ENCODE measurements at places on chromosomes 5 and 9. TPM values are rescaled to one million over a fixed set of nuclear protein-coding genes. Genes with fewer than 3 reads are reported as not detected.

DNA sequence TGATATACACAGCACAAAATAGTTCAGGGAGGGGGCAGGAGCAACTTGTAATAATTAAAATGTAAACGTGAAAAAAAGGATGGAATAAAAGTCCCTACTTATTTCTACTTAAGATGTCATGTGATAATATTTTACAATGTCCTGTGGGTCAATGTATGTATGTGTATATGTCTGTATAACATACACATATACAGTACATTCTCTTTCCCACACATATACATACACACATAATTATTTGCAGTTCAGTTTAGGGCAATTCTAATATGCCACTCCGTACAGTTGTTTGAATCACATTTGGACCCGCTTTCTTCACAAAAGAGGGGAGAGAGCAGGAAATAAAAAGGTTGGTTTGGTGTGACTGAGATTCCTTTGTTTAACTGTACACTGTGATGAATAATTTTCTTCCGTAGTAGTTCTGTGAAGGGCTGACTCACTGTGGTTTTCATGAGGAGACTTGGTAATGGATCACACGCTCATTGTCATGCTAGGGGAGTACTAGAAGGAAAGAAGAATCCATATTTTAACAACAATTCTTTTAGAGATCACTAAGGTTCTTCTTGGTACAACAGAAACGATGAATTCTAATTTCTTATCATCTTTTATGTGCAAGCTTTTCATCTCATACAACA, 26.2 kb upstream of the ACOT12 start:
- H3K27ac ChIP-seq = peak overlapping the region; percentile 42
- H3K36me3 ChIP-seq = no peaks in the 10 kb centered on the region
- no peak overlapping the region for H3K4me3 ChIP-seq
- H3K27me3 ChIP-seq = no peaks in the 10 kb centered on the region
- H3K4me1 ChIP-seq = peaks cover 33% of the 10 kb centered on the region

DNA sequence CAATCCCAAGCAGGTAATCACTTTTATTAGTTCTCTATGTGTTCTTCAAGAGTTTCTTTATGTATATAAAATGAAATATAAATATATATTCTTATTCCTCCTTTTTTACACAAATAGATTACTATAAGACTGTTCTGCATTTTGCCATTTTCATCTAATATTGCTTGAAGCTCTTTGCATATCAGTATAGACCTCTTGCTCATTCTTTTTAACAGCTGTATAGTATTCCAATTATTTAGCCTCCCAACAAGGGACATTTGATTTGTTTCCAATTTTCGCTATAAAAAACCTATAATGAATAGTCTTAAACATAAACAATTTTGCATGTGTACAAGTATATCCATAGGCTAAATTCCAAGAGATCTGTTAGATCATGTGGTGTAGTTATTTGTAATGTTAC, 25.2 kb downstream of the CETN3 start:
- no peaks in the 10 kb centered on the region for H3K36me3 ChIP-seq
- no peak overlapping the region for H3K27ac ChIP-seq

GRCh38 chr5:58043032-58043945, 416.6 kb downstream of the PLK2 start:
- peak overlapping the region; percentile 25 for H3K27ac ChIP-seq
- peaks cover 10% of the 10 kb centered on the region for H3K4me1 ChIP-seq
- H3K36me3 ChIP-seq = peaks cover 4% of the 10 kb centered on the region
- H3K4me3 ChIP-seq = no peak overlapping the region
- H3K27me3 ChIP-seq = no peaks in the 10 kb centered on the region
- DNase-seq = no peak

- no peak overlapping the region for H3K27ac ChIP-seq
- no peak for DNase-seq
- no peaks in the 10 kb centered on the region for H3K36me3 ChIP-seq
- H3K4me1 ChIP-seq = no peaks in the 10 kb centered on the region
- no peaks in the 10 kb centered on the region for H3K27me3 ChIP-seq
- H3K4me3 ChIP-seq = no peak overlapping the region
Observed at GRCh38 chr5:83341815-83342334, 129.7 kb upstream of the VCAN start.

- no peaks in the 10 kb centered on the region for H3K36me3 ChIP-seq
- no peak for DNase-seq
- no peak overlapping the region for H3K27ac ChIP-seq
- 0 out of 2 replicates have a peak, but pooled peaks cover 6% of the 10 kb centered on the region for H3K4me1 ChIP-seq
- H3K4me3 ChIP-seq = no peak overlapping the region
Observed at GRCh38 chr9:86486891-86487837, 133.0 kb upstream of the TUT7 start.

DNA sequence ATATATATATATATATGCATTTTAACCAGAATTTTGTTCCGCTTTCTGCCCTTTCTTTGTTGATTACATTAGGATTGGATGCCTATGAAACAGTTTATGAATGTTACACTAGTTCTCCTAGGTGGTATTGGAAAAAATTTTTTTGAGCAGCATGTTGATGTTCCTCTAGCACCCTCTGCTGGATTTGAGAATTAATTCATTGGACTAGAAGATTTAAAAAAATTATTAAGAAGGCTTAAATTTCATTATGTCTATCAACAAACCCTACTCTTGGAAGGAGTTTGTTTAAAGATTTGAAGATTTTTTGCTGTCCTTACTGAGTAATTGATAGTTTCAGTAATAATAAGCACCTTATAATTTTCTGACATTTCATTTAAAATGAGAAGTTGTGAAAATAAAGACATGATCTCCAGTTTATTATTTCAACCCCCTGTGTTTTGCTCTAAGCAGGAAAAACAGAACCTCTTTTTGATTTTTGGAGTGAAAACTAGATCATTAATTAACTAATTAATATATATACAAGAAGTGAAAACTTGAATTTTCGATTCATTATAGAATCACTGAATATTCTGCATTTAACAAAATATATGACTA, 89.6 kb downstream of the CCDC171 start:
- H3K4me1 ChIP-seq = no peaks in the 10 kb centered on the region
- H3K27ac ChIP-seq = no peak overlapping the region
- no peaks in the 10 kb centered on the region for H3K27me3 ChIP-seq
- DNase-seq = no peak

GRCh38 chr9:114681594-114682332, at the start of gene TEX48:
TSS of gene TEX48 (minus strand) at chr9:114682192. CDS start at chr9:114671723, 10,469 bp downstream.
- H3K27ac ChIP-seq = no peak within 1 kb of the TSS
- peaks cover 23% of the 10 kb centered on the region for H3K4me1 ChIP-seq
- peak; percentile 63 for DNase-seq
- H3K36me3 ChIP-seq = no peaks in the 10 kb centered on the region
- no peak within 1 kb of the TSS for H3K4me3 ChIP-seq
- H3K27me3 ChIP-seq = no peaks in the 10 kb centered on the region

DNA sequence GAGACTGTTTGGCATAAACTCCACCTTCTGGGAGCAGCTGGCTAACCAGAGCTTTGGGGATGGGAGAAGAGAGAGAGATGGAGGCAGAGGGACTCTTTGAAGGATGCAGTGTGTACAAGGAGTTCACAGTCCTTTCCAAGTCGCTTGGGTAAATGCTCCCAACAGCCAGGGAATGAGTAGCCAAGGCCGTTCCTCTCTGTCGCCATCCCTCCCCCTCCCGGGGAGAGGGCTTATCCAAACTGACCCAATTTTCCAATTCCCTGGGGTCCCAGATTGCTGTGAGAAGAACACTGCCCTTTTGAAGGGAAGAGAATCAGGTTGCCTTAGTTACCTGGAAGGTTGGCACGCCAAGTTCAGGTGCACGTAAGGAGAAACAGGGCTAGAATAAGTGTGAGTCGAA, 7.9 kb downstream of the WWC1 start:
- H3K27me3 ChIP-seq = no peaks in the 10 kb centered on the region
- H3K36me3 ChIP-seq = peaks cover 24% of the 10 kb centered on the region
- H3K4me1 ChIP-seq = peaks cover 80% of the 10 kb centered on the region
- no peak for DNase-seq
- no peak overlapping the region for H3K4me3 ChIP-seq
- H3K27ac ChIP-seq = 0 out of 2 replicates have a peak overlapping the region, but pooled peaks have one; percentile 8

- no peak overlapping the region for H3K27ac ChIP-seq
- H3K36me3 ChIP-seq = no peaks in the 10 kb centered on the region
- no peak overlapping the region for H3K4me3 ChIP-seq
- DNase-seq = no peak
- H3K4me1 ChIP-seq = peaks cover 20% of the 10 kb centered on the region
- H3K27me3 ChIP-seq = no peaks in the 10 kb centered on the region
Observed at GRCh38 chr5:78792345-78793055, 143.9 kb upstream of the LHFPL2 start.

DNA sequence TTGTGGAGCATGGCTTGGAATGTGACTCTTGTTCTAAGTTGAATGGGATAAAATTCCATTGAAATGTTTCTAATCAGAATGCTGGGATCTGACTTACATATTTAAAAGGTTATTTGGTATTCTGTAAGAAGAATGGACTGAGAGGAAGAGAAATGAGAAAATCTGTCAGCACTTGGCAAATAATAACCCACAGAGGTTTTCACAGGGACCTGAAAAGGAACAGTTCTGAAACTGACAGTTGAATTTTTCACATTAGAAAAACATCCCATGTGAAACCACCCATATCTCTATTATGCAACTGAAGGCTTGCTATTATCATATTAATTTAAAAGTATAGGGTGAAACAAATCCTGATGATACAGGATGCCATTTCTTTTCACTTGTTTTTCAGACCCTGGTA, 302.7 kb downstream of the EPB41L4A start:
- H3K4me1 ChIP-seq = no peaks in the 10 kb centered on the region
- no peak overlapping the region for H3K4me3 ChIP-seq
- H3K36me3 ChIP-seq = no peaks in the 10 kb centered on the region
- no peak for DNase-seq
- H3K27me3 ChIP-seq = peaks cover 4% of the 10 kb centered on the region

GRCh38 chr5:43680286-43680685, 77.3 kb downstream of the NNT start:
- H3K27ac ChIP-seq = no peak overlapping the region
- no peaks in the 10 kb centered on the region for H3K4me1 ChIP-seq
- no peaks in the 10 kb centered on the region for H3K36me3 ChIP-seq

- DNase-seq = no peak
- no peak overlapping the region for H3K4me3 ChIP-seq
- H3K4me1 ChIP-seq = no peaks in the 10 kb centered on the region
- H3K27ac ChIP-seq = no peak overlapping the region
Observed at GRCh38 chr5:88729829-88730182, 153.2 kb downstream of the MEF2C start.

GRCh38 chr9:3040761-3041160, 196.9 kb upstream of the PUM3 start:
- no peak overlapping the region for H3K4me3 ChIP-seq
- H3K36me3 ChIP-seq = no peaks in the 10 kb centered on the region
- H3K4me1 ChIP-seq = no peaks in the 10 kb centered on the region
- DNase-seq = no peak

FOXD1 gene
- total RNA-seq = 4.0 TPM

KIAA1958 gene
- 19.5 TPM for total RNA-seq

DNA sequence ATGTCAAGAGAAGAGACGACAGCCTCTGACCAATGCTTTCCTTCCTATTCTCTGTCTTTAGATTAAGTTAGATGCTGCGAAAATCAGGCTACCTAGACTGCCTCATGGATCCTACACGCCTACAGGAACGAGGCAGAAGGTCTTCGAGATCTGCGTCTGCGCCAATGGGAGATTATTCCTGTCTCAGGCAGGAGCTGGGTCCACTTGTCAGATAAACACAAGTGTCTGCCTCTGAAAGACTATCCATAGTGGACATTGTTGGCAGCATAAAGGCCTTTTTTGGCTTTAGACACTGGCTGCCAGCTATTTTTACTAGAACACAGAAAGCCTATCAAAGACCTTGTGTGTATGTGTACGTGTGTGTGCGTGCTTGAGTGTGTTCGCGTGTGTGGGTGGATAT, 90.9 kb upstream of the PPP1R2B start:
- no peak overlapping the region for H3K27ac ChIP-seq
- H3K36me3 ChIP-seq = no peaks in the 10 kb centered on the region

ZNF879 gene
- total RNA-seq = 0.83 TPM

GRCh38 chr5:143352691-143353090, 50.8 kb downstream of the NR3C1 start:
- no peak overlapping the region for H3K4me3 ChIP-seq
- H3K27ac ChIP-seq = no peak overlapping the region
- no peaks in the 10 kb centered on the region for H3K27me3 ChIP-seq
- no peak for DNase-seq

DNA sequence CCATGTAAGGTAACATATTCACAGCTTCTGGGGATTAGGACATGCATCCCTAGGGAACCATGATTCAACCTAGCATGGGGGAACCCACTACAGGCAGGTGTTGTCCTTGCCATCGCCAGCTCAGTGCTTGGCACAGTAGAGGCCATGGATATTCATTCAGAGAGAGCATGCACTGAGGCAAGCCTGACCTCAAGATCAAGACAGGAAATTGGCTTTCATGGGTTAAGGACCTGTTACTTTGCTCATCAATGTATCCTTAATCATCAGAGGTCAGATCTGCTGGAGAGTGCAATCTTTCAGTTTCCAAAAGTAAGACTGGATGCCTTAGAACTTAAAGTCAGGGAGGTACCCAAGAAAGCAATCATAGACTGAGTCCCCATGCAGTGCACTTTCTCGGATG, 84.0 kb downstream of the KCNIP1 start:
- no peaks in the 10 kb centered on the region for H3K36me3 ChIP-seq
- H3K27me3 ChIP-seq = no peaks in the 10 kb centered on the region
- H3K27ac ChIP-seq = no peak overlapping the region

GRCh38 chr9:74847478-74848152, 40.1 kb downstream of the TRPM6 start:
- no peak overlapping the region for H3K27ac ChIP-seq
- H3K36me3 ChIP-seq = no peaks in the 10 kb centered on the region
- H3K27me3 ChIP-seq = no peaks in the 10 kb centered on the region

ARL10 gene
- total RNA-seq = 0.85 TPM

- H3K27me3 ChIP-seq = no peaks in the 10 kb centered on the region
- H3K4me1 ChIP-seq = no peaks in the 10 kb centered on the region
- no peak overlapping the region for H3K4me3 ChIP-seq
- DNase-seq = no peak
- H3K36me3 ChIP-seq = no peaks in the 10 kb centered on the region
Observed at GRCh38 chr9:69535286-69535832, 136.8 kb downstream of the APBA1 start.

SLCO6A1 gene
- total RNA-seq = not detected

DNA sequence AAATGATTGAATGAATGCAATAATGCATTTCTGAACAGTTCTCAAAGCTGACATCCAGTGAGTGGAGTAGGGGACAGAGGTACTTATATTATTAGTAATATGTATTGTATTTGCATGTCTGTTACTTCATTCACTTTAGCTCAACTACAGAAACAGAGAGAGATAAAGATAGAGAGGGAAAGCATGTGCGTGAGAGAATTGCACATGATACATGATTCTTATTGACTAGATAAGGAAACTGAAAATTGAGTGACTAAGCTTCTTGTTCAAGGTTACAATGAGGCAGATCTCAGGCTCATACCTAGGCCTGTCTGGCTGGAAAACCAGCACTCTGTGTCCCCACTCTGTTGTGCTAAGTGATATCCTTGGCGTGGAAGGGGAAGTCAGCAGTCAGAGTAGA, 337.7 kb upstream of the KLF4 start:
- no peaks in the 10 kb centered on the region for H3K4me1 ChIP-seq
- no peak overlapping the region for H3K27ac ChIP-seq
- no peak for DNase-seq
- no peaks in the 10 kb centered on the region for H3K36me3 ChIP-seq
- H3K27me3 ChIP-seq = no peaks in the 10 kb centered on the region
- no peak overlapping the region for H3K4me3 ChIP-seq

RNF208 gene
- total RNA-seq = 38.0 TPM

Measured in PC-9 (cell line).